Pons (tissue), 1 donor: ENCODE measurements at places on chromosomes 16 and 17.

DNA sequence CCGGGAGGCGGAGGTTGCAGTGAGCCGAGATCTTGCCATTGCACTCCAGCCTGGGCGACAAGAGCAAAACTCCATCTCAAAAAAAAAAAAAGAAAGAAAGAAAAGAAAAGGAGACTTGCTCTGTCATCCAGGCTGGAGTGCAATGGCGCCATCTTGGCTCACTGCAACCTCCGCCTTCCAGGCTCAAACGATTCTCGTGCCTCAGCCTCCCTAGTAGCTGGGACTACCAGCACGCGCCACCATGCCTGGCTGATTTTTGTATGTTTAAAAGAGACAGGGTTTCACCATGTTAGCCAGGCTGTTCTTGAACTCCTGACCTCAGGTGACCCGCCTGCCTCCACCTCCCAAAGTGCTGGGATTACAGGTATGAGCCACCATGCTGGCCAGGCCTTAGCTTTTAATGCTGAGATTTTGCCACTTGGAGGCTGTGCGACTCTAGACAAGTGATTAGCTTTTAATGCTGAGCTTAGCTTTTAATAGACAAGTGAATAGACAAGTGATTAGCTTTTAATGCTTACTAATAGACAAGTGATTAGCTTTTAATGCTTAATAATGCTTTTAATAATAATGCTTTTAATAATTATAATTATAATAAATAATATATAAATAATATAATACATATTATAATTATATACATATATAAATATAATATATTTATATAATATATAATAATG lies 9.6 kb downstream of the LDAF1 start:
- DNase-seq = no peak

GRCh38 chr17:40559954-40560591 lies 5.2 kb downstream of the CCR7 start:
- peak; percentile 80 for DNase-seq

GRCh38 chr16:89656435-89657121 lies 930 bp downstream of the CHMP1A start:
- DNase-seq = no peak

GRCh38 chr17:50689956-50690886 lies 17.5 kb downstream of the ANKRD40 start:
- DNase-seq = peak; percentile 85

- no peak for DNase-seq
Measured at GRCh38 chr17:49715216-49715615, 7.5 kb upstream of the SLC35B1 start.
